ENCODE measurements at places on chromosomes 7 and 10.
A peak's percentile ranks its signal among the peaks of the same experiment; 100 is the strongest.

- DNase-seq, result no peak
These were observed 132.0 kb downstream of the RPS24 start for GRCh38 chr10:78165617-78166016.

- DNase-seq, result no peak
These were observed 27.4 kb upstream of the PSAP start for GRCh38 chr10:71878327-71879034.

- no peak for DNase-seq
These were observed 29.2 kb upstream of the APBB1IP start for GRCh38 chr10:26408858-26409494.

DNA sequence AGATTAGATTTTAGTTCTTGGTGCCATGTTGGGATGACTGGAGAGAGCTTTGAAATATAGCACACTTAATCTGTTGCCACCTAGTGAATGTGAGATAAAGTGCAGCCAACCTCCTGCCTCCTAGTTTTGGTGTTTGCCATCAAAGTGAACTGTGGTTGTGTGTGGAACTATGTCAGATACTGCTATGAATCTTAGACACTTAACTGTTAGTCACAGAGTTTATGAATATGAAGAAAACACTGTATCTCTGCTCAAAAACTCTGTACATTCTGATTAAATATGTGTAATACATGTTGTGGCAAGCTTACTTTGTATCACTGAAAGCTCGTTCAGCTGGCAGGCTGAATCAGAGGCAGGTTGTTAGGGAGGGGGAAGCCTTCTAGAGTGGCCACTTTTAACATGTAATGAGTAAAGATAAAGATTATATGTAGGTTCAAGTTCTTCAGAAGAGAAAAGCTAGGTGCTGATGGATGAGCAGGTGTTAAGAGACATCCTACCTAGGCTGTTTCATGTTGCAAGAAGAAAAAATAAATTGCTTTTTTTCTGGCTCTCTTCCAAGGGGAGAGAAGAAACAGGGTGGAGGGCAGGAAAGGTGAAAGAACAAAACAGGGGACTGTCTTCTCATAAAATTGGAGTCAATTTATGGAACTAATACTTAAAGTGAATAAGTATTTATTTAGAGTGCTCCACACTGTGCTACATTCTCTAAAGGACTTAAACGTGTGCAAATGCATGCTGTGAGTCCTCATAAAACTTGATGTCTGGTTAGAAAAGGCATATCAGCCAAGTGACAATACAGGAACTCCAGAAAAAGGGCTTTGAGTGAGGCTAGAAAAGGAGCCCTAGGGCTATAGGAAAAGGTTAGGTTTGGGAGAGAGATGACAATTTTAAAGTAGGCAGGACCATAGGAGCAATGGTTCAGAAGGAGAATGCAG lies 14.1 kb upstream of the LAMB1 start:
- no peak for DNase-seq

DNA sequence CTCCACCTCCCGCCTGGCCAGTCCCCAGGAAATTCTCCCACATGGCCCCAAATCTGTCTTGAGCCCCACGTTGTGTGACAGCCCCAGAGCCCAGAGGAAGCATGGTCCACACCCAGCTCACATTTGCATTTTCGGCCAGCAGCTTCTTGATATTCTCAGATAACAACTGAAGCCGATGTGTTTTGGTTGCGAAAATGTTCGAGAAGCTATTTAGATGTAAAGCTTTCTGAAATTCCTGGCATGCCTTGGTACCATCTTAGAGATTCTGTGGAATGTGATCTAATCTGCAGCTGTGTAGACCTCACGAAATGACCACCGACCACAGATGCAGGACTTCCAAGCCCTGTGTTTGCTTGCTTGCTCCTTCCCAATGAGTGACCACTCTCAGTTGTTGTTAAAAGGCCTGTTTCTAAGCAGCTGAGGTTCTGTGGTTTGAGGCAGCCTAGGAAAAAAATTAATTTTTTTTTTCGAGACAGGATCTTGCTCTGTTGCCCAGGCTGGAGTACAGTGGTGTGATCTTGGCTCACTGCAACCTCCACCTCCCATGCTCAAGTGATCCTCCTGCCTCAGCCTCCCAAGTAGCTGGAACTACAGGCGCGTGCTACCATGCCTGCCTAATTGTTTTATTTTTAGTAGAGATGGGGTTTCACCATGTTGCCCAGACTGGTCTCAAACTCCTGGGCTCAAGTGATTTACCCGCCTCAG lies 8.8 kb downstream of the SLC4A2 start:
- DNase-seq, result no peak

DNA sequence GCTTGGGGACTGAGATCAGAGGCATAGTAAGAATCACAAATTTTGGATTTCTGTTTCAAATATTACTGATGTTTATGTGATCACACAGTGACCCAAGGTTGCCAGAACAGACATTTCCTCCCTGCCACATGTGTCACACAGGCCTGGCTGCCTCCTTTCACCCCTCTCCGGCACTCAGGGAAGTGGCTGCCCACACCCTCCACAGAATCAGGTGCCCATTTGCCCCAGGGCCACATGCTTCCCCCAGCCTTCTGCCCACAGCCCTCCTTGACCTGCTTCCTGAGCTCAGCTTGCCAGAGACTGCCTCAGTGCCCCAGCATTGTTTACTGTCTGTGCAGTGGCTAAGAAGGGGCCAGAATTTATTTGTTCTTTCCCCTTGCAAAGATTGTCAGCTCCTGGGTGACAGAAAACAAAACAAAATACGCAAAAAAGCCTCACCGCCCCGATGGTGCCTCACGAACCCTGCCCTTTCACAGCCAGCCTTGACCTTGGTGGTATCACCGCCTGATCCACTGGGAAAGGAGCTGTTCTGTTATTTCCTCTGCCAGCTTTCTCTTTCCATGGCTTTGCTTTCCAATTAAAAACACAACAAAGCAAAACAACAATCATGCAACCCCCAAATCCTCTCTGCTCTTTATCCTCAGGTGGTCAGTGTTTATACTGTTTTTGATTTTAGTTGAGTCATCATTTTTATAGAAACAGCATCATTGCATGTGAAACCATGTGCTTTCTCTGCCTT lies 52.8 kb downstream of the CHN2 start:
- no peak for DNase-seq

GRCh38 chr10:112802411-112803022 lies 147.5 kb upstream of the TCF7L2 start:
- no peak for DNase-seq

DNA sequence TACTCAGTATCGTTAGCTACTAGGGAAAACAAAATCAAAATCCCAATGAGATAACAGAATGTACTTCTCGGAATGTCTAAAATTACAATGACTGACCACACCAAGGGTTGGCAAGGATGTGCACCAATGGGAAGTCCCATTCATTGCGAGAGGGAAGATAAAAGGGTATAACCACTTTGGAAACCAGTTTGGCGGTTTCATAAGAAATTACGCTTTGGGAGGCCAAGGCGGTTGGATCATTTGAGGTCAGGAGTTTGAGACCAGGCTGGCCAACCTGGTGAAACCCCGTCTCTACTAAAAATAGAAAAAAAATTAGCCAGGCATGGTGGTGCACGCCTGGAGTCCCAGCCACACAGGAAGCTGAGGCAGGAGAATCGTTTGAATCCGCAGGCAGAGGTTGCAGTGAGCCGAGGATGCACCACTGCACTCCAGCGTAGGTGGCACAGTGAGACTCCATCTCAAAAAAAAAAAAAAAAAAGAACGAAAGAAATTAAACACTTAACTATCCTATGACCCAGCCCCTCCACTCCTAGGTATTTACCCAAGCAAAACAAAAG lies 7.6 kb downstream of the HACD1 start:
- no peak for DNase-seq

- no peak for DNase-seq
These were observed 355.2 kb downstream of the SUGCT start for GRCh38 chr7:40489844-40490602.

DNA sequence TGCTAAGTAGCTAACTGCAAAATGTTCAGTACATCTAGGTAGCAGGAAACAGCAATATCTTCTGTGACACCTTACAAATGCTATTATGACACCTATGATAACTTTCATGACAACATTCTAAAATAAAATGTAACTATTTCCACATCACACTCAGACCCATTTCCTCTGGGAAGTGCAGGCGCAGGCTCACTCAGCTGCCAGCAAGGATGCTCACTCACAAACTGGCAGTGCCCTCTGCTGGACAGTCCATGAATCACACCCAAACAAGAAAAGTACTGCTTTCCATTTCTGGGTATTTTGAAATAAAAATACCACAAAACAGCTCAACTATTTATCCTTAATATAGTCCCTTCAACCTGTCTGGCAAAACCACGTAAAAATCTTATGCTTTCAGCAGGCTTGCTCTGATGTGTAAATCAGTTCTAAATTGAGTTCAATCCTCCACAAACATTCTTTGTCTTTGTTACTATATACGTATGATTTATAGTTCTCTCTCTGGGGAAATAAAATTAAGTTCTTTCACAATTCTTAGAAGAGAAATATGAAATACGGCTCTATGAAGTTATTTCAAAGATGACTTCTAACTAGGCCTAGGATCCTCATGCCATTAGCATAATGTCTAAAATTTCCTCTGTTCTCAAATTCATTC lies 176.6 kb downstream of the PARD3 start:
- peak; percentile 37 for DNase-seq

DNA sequence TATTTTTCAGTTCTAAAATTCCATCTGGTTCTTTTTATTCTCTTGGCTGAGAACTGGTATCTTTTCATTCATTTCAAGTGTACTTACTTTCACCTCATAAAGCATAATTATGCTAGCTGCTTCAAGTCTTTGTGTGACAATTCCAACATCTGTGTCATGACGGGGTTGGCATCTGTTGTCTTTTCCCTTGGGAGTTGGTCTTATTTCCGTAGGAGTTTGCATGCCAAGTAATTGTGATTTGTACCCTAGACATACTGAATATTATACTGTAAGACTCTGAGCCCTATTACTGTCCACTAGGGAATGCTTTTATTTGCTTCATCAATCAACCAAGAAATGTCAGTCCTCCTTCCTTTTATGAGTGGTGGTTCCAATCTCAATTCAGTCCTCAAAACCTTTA lies 24.6 kb upstream of the HUS1 start:
- no peak for DNase-seq

DNA sequence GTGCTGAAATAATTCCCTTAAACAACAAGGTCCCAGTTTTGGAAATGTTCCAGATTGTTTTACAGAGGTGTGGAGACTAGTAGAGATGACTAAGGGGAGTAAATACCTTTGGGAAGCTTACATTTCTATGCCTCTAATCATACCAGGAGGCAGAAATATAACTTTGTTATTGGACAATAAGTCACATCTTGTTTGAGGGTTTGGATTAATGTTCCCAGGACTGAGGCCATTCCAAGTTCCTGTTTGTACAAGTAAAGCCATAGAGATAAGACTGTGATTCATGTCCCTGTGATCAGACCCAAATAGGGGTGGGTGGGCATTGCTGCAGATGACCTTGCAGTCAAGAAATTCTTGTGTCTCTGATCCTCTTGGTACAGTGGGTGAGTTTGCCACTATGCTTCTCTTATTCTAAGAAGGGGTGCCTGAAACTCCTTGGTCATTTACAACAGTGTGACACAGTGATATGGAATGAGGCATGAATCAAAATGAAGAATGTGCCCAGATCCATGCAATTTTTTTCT lies 508.3 kb downstream of the SORCS3 start:
- no peak for DNase-seq

DNA sequence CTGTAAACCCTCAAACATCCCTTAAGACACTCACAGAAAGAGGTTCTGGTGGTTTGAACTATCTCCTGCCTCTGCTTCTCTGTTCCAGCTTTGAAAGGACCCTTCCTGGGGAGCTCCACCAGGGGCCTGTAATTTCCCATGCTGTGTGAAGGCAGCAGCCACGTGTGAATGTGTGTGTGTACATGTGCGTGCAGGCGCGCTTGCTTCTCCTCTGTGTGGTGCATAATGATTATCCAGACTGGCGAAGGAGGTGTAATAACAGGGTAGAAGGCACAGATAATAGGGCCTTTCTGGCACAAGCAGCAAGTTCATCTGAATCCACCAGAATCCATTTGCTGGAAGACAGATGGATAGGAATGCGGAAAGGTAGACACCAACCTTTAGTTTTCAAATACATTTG lies 466.5 kb downstream of the GRID1 start:
- DNase-seq, result no peak

DNA sequence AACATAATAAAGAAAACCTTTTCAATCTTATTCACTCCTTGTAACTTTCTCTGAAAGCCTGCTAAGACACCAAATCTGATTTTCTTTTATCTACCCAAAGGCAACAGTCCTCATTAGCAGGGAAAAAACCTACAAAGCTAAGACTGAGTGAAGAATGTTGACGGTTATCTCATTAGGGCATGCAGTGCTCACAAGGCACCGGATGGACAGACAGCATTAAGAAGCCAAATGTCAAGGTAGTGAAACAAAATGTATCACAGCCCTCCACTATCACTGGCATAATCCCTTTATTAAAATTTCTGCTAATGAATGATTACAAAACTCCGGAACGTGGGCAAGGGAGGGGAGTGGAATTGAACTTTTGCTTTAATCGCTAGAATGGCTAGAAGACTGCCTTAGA lies 442.8 kb downstream of the NEBL start:
- DNase-seq, result no peak

DNA sequence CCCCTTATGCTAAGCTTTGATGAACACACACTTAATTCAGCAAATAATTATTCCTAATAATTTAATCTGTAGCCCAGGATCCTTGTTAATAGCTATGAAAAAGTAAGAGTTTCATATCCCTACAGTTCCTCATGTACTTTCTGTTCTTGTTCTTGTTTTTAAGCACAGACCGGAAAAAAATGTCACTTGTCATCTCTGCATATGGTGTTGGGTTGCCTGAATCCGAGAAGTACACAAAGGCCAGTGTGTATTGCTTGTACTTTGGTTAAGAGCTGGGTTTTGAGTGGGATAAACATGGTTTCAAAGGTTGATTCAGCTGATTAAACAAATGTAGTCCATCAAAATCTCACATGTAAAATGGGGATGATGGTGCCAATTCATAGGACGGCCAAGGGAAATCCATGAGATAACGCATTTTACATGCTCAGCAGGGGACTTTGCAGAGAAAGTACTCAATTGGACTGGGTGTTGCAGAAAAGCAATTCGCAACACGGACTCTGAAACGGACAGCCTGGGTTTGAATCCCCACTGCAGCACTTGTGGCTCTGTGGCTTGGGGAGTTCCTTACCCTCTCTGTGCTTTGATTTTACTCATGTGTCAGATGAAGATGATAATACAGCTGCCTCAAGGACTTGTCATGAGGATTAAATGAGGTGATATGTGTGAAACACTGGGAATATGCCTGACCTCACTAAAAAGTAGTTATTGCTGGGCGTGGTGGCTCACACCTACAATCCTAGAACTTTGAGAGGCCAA lies 71.7 kb downstream of the MAP3K8 start:
- no peak for DNase-seq

DNA sequence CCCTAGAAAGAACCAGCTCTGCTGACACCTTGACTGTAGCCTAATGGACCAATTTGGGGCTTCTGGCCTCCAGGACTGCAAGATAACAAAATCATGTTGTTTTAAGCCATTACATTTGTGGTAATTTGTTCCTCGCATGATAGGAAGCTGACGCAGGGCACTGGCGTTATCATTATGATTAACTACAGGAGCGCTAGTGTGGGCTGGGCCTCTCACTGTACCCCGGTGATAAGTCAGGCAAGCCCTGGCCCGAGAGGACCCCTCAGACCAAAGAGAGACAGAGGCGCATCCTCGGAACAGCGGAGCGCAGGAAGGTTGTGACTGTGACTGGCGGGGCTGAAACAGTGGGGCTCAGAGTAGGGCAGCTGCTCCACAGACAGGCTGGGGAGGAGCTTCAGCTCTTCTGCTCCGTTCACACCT lies 150.3 kb upstream of the CHST15 start:
- no peak for DNase-seq
